ENCODE measurements at places on chromosomes 1 and 21.

- DNase-seq = peak; percentile 26
Measured at GRCh38 chr1:41891199-41891896, 27.4 kb downstream of the HIVEP3 start.

DNA sequence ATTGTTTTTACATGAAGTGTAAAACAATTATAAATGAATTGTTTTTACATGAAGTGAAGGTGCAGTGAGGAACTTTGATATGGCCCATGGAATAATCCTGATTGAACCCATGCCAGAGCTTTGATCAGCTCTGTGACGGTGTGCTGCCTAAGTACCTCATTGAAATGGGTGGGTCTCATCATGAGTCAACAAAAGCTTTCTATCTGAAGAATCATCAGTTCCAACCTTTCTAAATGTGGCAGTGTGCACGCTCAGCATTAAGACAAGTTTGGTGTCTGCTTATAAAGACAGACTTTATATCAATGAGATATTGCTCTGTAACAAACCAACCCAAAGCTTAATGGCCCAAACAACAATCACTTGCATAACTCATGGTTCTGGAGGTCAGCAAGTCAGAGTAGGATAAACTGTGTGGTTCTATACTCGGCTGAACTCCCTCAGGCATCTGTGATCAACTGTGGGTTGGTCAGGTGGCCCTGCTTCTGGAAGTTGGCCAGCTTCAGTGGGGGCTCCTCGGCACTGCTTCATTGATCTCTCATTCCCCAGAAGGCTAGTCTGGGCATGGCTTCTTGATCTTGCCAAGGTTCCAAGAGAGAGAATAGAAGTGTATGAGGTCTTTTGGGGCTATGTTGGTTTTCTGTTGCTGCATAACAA, 258.0 kb downstream of the LTN1 start:
- DNase-seq = no peak

GRCh38 chr1:112363636-112364035, 32.4 kb upstream of the CTTNBP2NL start:
- no peak for DNase-seq

GRCh38 chr1:183966487-183966886, 71.0 kb downstream of the COLGALT2 start:
- DNase-seq = no peak

- peak; percentile 30 for DNase-seq
Measured at GRCh38 chr1:153968000-153968363, 280 bp downstream of the CREB3L4 start.

GRCh38 chr1:174726167-174726879, 273.4 kb upstream of the CACYBP start:
- DNase-seq = peak; percentile 59

GRCh38 chr1:109309347-109309746, 2.5 kb upstream of the MYBPHL start:
- no peak for DNase-seq

GRCh38 chr1:119873135-119874015, 22.9 kb downstream of the ADAM30 start:
- DNase-seq = peak; percentile 80

DNA sequence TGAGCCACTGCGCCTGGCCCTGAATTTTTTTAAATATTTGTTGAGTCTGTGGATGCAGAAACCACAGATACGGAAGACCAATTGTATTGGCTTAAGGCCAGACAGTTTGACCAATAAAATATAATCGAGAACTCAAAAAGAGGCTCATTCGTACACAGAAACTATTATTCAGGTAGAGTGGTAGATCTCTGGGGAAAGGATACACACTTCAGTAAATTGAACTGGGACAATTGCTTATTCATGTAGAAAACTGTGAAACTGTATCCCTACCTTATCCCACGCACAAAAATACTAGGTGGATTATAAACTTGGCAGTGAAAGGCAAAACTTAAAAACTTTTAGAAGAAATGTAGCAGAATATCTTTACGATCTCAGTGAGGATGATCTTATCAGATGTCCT, 25.0 kb upstream of the SHE start:
- no peak for DNase-seq

GRCh38 chr1:114854693-114855320, at the start of gene SYCP1:
Gene SYCP1 (plus strand): TSS chr1:114854863. CDS start chr1:114855465, 602 bp downstream.
- no peak for DNase-seq

DNA sequence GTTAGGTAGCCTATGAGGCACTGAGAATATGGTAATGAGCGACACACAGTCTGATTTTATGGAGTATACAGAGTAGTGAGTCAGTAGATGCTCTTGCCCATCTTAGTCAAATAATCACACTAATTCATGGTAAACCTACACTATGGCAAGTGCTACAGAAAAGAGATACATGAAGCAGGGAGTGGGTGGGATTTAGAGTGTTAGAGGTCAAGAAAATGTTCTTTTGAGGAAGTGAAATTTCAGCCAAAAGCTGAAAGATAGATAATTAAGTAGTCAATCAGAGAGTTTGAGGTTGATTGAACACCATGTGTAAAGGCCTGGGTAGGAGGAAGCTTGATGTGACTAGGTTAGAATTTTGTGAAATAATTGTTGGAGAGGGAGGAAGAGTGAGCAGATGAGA, 14.7 kb downstream of the MDM4 start:
- DNase-seq = peak; percentile 13

GRCh38 chr1:201633811-201634210, 94.9 kb downstream of the NAV1 start:
- no peak for DNase-seq

- DNase-seq = no peak
Measured at GRCh38 chr1:210662291-210663050, 333.8 kb downstream of the HHAT start.

- DNase-seq = no peak
Measured at GRCh38 chr1:64150266-64150665, 53.2 kb upstream of the UBE2U start.

DNA sequence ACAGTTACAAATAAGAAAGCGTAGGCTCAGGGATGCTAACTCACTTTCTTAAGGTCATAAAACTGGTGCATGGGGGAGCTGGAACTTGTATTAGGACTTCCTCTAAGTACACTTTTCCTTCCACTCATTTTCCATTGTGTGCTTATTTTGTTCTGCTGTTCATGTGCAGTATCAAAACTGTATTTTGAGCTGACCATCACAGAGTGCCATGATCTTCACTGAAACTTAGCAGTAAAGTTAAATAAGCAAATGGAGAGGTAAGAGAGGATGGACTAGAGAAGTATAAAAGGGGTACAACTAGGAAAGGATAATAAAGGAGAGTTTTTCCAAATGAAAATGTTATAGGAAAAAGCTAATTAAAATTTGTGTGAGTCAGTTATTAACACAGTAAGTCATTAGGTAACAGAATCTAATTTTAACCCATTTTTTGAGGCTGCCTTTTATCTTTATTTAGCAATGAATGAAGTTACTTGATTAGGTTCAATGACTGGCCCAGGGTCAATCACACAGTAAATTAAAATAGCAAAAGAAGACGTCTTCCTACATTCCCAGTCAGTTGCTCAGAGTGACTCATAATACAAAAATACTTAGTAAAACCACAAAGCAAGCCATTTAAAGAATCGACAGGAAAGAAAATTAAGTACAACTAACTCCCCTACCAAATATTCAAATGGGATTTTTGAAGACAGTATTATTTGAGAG, 165.8 kb upstream of the C1orf105 start:
- DNase-seq = peak; percentile 91

DNA sequence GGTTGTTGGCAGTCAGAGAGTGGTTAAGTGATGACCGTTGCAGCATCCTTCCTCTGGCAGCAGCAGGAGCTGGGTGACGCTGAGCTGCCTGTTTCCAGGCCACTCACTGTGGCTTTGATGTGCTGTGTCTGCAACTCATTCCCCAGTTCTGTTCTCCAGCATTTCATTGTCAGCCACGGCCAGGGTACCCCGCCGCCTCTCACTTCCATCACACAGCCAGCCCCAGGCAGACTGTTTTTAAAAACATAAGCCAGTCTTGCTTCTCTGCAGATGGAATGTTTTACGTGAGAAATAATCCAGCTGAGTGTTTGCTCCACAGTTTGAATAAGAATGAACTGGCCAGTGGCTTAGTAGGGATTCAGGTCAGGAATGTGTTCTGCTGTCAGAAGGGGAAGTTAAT, 21.5 kb upstream of the ST6GALNAC3 start:
- peak; percentile 20 for DNase-seq

DNA sequence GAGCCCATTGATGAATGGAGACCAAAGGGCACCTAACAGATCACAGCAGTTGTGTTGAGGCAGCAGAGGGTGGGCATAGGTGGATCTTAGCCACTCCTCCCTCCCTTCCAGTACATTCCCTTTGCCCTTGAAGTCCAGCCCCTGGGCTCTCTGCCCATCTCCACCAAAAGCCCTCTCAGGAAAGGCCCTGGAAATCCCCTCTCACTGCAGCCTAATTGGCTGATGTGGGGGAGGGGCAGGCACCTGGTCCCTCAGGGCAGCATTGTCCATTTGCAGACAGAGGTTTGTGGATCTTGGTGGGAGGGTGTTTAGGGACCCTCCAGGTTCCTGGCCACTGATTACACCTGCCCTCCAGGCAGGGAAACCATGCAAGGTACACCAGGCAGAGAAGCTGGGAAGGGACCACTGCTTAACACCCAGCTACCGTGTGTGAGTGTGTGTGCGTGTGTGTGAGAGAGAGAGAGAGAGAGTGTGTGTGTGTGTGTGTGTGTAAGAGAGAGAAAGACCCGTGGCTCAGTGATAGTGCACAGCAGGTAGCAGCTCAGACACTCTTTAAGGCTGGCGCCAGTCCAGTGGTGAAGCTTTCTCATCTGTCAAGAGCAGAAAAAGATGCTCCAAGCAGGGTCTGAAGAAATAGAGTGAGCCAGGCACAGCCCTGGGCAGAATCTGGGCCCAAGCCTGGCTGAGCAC, 71.1 kb downstream of the MATN1 start:
- DNase-seq = no peak

DNA sequence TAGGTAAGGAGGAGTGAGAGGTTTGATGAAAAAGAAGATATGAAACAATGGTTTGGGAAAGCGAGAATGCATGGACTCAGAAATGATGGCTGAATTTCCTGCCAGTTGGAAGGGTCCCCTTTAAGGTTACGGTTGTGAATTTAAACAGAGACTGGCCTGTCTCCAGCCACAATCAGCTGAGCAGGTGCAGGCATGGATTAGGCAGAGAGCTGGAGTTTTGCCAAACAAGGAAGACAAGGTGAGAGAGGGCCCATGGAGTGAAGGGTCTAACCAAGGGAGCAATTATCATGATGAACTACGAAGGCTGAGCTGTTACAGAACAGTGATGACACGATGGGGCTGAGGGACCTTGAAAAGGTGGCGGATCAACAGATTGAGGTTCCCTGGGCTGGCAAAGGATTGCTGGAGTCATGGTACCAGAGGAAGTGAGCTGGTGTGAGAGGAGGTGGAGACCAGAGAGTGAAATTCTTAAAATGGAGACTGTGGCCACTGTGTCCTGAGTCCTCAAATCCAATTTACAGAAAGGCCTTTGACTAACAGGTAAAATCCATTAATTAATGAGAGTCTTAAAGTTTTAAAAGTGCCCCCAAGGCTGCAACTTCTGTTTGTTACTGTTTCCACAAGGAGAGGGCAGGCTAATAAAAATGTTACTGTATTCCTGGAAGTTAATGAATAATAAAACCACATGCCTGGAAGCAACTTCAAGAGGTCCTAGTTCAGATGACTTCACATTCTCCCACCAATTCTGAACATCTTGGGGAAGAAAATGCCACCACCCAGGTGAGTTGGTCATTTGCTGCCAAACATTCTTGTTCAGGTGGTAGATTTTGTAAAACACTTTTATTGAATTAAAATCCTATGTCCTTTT, 41.5 kb downstream of the LHX9 start:
- DNase-seq = no peak

GRCh38 chr1:20658166-20658915, 2.8 kb downstream of the DDOST start:
- DNase-seq = no peak
